ENCODE measurements at places on chromosomes 7 and 10. TPM values are rescaled to one million over a fixed set of nuclear protein-coding genes. Genes with fewer than 3 reads are reported as not detected.

DNA sequence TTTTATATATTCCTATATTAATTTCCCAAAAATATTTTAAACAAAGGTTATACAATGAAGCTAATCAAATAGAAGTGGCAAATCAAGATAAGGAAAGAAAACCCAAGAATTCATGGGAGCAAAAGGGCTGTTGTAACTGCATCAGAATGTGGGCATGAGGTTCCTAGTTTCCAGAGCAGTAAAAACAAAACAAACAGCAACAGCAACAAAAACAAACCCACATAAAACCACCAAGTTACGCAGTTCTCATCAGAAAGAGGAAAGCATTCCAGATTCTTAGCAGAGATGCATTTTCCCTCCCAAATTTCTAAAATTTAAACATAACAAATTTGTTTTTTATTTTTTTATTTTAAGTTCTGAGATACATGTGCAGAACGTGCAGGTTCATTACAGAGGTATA lies 34.8 kb upstream of the MSMB start:
- H3K27ac ChIP-seq = no peak overlapping the region
- H3K4me3 ChIP-seq = no peak overlapping the region
- H3K4me1 ChIP-seq = no peaks in the 10 kb centered on the region
- DNase-seq = no peak

The FAM13C gene
- total RNA-seq = 6.4 TPM

DNA sequence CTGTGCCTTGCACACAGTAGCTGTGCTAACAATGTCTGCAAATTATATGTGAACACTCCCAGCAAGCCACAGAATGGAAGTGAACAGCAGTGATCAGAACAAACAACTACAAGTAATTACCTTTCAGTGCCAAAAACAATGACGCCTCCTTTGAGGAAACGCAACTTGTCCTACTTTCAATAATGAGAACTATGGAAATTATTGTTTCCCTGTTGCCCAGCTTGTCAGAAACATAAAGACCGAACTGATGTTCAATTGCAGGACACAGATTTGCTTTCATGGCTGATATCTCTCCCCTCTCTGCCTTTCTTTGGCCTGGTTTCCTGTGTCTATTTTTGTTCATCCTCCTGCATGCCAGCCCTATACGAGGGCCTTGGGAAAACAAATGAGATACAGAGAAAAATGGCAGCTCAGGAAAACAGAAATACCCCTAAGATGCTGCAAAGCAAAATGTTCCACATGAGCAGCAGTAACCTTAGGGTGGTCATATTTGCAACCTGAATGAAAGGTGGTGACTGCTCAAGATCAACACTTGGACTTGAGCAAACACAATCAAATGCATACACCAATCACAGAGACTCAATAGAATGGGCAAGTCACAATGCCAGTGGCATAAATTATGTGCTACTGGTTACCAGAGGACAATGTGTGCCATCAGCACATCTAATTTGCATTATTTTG lies 26.8 kb downstream of the COBL start:
- H3K36me3 ChIP-seq = no peaks in the 10 kb centered on the region
- peak overlapping the region; percentile 3 for H3K27ac ChIP-seq
- DNase-seq = no peak
- H3K4me1 ChIP-seq = peaks cover 16% of the 10 kb centered on the region

DNA sequence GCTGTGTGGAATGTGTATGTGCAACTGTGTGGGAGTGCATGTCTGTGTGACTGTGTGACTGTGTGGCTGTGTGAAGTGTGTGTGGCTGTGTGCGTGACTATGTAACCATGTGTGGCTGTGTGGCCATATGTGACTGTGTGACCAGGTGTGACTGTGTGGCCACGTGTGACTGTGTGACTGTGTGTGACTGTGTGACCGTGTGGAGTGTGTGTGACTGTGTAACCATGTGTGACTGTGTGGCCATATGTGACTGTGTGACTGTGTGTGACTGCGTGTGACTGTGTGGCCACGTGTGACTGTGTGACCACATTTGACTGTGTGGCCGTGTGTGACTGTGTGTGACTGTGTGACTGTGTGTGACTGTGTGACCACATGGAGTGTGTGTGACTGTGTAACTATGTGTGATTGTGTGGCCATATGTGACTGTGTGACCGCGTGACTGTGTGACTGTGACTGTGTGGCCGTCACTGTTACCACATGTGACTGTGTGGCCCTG lies 502.9 kb downstream of the DNAJB6 start:
- no peak overlapping the region for H3K4me3 ChIP-seq
- H3K4me1 ChIP-seq = peaks cover 1% of the 10 kb centered on the region
- peaks cover 20% of the 10 kb centered on the region for H3K27me3 ChIP-seq
- no peak overlapping the region for H3K27ac ChIP-seq
- DNase-seq = no peak

GRCh38 chr10:86547296-86547695 lies 25.7 kb upstream of the WAPL start:
- H3K4me1 ChIP-seq = no peaks in the 10 kb centered on the region
- H3K27ac ChIP-seq = no peak overlapping the region
- no peak overlapping the region for H3K4me3 ChIP-seq
- no peak for DNase-seq
- H3K27me3 ChIP-seq = peaks cover 12% of the 10 kb centered on the region

Data from progenitor cell of endocrine pancreas (in vitro differentiated cells).